Hepatic stellate cell (primary cell): ENCODE measurements at places on chromosomes 1 and 21.

DNA sequence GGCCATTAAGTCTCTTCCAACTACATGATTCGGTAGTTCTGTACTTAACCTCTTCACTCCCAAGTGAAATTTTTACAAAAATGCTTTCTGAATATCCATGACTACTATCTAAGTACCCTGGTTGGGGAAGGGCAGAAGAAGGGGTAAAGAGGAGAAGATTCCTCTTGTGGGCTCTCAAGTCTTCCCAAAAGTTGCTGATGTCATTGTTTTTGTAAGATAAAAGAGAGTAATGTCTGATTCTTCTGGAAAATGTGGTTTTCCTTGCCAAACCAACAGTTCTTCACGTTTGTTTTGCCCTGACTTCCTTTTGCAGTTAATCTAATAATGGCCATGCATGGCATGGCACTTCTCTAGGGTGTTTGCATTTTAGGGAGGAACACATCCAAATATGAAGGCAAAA lies 34.7 kb upstream of the AK4 start:
- no peak for DNase-seq

GRCh38 chr1:188140958-188141357 lies 1312.2 kb downstream of the PLA2G4A start:
- no peak for DNase-seq

DNA sequence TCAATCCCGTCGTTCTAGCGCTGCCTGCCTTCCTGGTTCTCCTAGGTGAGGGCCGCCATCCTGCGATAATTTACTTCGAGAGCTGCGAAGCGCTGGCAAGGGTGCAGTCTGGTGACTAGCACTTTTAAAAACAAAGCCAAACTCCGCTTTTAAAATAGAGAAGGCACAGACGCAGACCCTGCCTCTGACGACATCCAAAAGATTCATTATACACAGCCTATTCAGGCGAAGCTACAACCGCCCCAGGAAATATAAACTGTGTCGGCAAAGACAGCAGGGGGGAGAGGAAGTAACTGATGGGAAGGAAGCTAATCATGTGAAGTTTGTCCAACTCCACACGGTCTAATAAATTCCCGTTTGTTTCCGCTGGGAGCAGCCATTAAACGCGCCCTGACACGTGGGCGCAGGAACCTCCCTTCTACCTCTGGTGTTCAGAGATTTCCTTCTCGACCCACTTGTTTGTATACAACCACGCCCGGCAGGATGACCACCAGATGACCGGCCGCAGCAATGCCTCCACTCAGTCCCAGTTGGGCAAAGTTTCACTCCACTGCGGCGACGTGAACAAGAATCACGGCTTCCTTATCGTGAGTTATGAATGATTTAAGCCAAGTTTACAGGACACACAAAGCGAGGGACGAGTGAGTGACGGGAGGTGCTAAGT lies 1.3 kb downstream of the GNG12 start:
- DNase-seq = peak; percentile 61

GRCh38 chr1:24830680-24831272 lies 85.5 kb downstream of the CLIC4 start:
- DNase-seq = peak; percentile 22

GRCh38 chr1:16433030-16433429 lies 4.2 kb downstream of the SPATA21 start:
- no peak for DNase-seq

- DNase-seq = no peak
These were observed 43.5 kb downstream of the PROX1 start for GRCh38 chr1:214031267-214031650.

DNA sequence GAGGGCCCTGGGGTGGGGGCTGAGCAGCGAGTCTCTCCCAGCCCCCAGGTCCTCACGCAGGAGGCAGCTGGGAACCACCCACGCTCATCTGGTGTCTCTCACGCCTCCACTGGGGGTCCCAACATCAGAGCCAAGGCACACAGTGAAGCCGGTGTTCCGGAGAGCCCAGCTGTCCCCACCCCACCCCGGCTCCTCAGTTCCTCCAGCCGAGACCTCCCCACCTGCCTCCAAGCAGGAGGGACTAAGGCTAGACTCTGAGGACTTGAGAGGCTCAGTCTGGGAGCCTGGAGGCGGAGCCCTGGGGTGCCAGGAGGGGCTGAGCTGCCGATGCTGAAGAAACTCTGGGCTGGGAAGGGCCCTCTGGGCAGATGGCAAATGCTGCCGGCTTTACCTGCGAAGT lies 1.6 kb upstream of the HPCA start:
- no peak for DNase-seq

- no peak for DNase-seq
These were observed 40.7 kb downstream of the RPS6KA1 start for GRCh38 chr1:26570287-26570686.

- no peak for DNase-seq
These were observed 7.5 kb upstream of the RAB3B start for GRCh38 chr1:51997974-51998382.

GRCh38 chr1:58249737-58250586 lies 296.6 kb downstream of the OMA1 start:
- peak; percentile 14 for DNase-seq

- DNase-seq = no peak
These were observed 229.9 kb downstream of the AKT3 start for GRCh38 chr1:243620096-243620495.

DNA sequence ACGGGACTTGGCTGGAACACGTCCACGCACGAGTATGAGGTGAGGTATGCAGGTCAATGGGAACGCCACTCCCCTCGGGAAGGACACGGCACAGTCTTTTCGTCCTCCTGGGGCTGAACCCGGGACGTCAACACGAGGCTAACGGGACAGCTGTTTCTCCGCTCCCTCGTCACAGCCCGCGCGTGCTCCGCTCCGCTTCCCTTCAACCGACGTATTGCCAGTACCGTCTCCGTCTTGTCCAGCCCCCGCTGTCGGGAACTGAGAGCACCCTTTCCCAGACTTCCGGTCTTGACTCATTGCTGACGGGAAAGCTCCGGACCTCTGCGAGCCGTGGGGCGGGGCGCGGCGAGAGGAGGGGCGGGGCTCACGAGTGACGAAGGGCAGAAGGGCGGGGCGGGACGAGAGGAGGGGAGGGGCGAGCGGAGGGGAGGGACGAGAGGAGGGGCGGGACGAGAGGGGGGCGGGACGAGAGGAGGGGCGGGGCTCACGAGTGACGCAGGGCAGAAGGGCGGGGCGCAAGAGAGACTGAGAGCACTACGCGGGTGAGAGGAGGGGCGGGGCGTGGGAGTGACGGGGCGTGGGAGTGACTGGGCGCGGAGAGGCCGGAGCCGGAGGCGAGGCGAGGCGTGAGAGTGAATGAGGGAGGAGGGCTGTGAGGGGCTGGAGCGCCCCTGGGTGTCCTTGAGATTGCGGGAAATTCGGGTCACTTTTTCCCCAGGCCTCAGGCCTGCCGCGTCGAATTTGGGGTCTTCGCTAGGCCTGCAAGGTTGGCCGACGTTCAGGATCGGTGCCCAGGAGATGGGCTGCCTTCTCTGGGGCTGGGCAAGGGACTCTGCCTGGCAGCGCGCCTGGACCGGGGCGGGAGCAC lies 22.2 kb upstream of the CFAP126 start:
- peak; percentile 96 for DNase-seq

GRCh38 chr1:200951016-200951415 lies 56.3 kb downstream of the INAVA start:
- DNase-seq = no peak

DNA sequence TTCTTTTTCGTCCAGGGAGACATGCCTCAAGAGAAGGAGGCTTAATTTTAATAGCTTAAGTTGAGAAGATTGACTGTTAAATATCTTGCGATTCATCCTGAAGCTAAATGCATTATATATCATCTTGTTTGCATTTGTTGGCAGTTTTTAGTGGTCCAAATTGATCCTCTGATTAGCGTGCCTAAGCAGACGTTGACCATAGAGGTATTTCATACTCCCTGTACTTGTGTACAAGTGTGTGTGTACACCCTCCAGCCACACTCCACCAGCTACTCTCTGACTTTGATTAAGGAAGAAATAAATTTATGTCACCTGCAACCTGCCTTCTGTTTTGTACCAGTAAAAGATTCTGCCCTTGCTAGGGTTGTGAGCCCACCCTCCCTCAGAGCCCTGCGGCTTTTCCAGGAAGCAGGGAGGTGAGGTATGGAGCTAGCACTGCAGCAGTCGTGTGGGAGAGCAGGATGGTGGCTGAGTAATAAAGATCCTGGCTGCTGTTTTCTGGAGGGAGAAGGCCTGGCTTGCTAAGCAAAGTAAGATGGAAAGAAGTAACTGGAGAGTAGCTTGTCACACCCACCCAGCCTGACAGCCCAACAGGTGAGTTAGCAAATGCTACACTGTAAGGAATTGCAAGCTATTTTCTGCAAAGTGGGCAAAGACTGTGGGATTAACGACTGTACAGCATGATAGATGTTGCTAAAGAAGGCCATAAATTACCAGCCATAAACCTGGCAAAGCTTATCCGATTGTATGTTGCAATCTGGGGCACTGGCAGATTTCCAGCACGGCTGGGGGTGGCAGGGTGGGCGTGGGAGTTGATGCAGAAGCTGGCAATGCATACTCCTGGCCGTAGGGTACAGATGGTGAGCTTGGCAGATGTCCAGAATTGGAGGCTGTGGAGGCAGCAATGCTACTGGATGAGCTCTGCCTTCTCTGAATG lies 170.2 kb downstream of the TNR start:
- DNase-seq = no peak

GRCh38 chr1:36653850-36654249 lies 171.1 kb upstream of the CSF3R start:
- no peak for DNase-seq

DNA sequence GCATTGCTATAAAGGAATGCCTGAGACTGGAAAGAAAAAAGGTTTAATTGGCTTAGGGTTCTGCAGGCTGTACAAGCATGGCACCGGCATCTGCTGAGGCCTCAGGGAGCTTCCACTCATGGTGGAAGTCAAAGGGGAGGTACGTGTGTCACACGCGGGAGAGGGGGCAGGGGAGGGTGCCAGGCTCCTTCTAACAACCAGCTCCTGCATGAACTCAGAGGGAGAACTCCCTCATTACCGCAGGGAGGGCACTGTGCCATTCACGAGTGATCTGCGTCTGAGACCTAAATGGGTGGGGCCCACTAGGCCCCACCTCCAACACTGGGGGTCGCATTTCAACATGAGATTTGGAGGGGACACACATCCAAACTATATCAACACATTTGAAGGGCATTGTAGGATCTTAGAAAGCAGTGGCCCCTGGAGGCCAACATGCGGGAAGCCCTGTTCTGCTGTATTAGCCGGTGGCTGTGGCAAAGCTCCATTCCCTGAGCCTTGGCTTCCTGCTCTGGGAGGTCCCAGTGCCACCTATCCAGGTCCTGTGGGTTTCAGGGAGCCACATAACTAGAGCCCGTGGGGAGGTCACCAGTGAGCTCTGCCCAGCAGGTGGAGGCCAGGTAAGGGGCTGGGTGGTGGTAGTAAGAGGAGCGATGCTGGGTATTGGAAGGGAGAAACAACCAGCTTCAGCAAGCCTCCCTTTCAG lies 10.0 kb downstream of the WNT3A start:
- no peak for DNase-seq

DNA sequence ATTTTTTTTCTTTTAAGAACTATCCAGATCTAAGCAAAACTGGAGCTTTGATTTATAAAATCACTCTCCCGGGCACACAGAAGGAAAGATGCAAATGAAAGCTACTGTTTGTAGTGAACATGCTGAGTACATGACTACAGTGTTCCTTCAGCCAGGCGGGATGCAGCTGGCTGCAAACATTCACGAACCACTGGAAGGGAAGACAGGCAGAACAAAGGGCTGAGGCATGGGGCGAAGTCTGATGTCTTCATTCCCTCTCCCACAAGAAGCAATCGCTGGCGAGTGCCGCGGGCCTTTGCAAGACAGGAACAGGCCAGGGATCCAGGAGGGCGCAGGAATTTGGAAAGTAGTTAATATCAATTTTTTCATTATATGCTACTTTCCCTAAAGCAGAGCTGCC lies 257.9 kb upstream of the AJAP1 start:
- no peak for DNase-seq

- DNase-seq = no peak
These were observed 54.2 kb upstream of the ETS2 start for GRCh38 chr21:38751379-38752050.

DNA sequence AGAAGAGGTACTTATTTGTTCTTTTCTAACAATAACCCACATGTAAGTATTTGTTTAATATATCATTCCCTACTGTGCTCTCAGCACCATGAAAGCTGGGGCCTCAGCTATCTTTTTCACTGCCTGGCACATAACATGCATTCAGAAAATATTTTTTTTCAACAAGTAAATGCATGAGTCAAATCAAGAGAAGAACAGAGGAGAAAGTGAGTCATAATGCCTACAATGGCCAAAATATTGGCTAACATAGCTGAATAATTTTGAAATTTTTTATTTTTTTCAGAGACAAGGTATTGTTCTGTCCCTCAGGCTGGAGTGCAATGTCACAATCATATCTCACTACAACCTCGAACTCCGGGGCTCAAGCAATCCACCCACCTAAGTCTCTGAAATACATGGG lies 252.2 kb upstream of the ADAMTS5 start:
- no peak for DNase-seq

GRCh38 chr1:44237721-44238457 lies 24.6 kb downstream of the DMAP1 start:
- peak; percentile 75 for DNase-seq

GRCh38 chr1:154682254-154682653 lies 74.3 kb upstream of the ADAR start:
- DNase-seq = no peak
